Amniotic stem cell (primary cell): ENCODE measurements at places on chromosomes 7 and 10.

DNA sequence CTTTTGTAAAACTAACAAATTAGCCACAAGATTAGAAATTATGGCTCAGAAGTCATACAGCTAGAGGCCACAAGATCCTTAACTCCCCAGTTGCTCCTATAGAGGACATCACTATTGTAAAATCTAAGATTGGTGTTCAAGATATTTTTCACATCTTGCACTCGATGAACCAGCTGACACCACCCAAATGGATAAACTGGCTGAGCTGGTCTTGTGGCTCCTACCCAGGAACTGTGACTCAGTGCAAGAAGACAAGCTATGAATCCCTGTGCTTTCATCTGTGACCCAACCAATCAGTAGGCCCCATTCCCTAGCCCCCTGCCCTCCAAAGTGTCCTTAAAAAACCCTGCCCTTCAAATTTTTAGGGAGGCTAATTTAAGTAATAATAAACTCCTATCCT is 27.9 kb upstream of the R3HCC1L start:
- no peak for DNase-seq

GRCh38 chr10:48215486-48216203 is 58.9 kb downstream of the FRMPD2 start:
- no peak for DNase-seq

GRCh38 chr7:128398841-128399135 is 11.0 kb downstream of the IMPDH1 start:
- DNase-seq: no peak

GRCh38 chr10:125003146-125003900 is 61.4 kb downstream of the ZRANB1 start:
- no peak for DNase-seq

DNA sequence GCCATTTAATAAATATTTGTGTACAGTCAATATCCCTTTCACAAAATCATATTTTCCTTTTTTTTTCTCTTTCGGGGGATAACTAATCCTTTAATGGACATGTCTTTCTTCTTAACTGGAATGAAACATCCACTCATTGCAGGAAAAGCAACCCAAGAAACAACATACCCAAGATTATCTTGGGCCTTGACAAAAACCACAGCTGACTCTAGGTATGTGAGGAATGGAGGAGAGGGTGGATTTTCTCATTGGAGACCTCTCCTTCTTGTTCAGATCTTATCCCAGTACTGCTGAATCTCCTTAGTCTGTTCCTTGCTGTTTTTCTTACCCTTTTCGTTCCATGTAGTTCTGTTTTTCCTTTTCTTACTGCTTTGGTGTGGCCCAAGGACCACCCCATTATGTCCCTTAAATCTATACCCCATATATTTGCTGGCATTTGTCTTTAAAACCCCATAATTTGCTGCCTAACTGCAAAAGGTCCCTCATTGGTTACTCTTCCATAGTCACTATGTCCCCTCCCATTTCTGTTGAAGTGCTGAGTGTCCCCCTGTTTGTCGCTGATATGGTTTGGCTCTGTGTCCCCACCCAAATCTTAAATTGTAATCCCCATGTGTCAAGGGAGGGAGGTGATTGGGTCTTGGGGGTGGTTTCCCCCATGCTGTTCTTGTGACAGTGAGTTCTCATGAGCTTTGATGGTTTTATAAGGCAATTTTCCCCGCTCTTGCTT is 6.8 kb upstream of the CDK6 start:
- no peak for DNase-seq

DNA sequence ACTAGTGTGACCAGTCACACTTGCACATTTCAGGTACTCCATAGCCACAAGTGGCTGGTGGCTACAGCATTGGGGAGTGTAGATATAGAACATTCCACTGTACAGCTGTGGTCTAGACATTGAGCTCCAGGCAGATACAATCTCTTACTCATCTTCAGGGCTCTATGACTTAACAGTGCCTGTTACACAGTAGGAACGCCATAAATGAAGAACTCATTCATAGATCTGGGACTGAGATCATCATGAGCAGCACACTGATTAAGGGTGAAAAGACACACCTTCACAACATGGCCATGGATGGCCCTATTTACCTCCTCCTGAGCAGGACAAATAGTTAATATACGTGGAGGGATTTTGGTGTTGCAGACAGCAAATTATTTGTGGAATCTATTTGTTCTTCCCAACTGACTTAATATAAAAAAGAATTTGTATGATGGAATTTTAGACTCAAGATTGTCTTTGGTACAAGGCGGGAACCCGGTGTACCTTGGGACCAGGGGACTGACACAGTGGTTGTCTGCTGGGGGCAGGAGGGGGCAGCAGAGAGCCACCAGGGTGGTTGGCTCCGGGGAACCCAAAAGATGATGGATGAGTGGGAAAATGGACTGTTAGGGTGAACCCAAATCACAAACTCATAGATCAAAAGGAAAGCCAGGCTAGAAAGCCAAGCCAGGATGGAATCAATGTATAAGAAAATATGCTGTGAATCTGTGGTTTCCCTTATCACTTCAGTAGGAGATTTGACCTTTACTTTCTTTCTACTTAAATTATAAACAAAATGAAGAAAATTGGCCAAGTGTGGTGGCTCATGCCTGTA is 24.3 kb upstream of the CPA2 start:
- DNase-seq: peak; percentile 8

GRCh38 chr10:95998255-95998784 is 45.1 kb upstream of the CCNJ start:
- no peak for DNase-seq

GRCh38 chr7:99876491-99876890 is 342 bp downstream of the OR2AE1 start:
- no peak for DNase-seq

GRCh38 chr7:158442260-158442659 is 145.4 kb downstream of the PTPRN2 start:
- DNase-seq: no peak

- no peak for DNase-seq
These were observed 79.8 kb upstream of the PDE1C start for GRCh38 chr7:32150039-32150438.

GRCh38 chr7:8105449-8106095 is 137.0 kb downstream of the GLCCI1 start:
- no peak for DNase-seq

DNA sequence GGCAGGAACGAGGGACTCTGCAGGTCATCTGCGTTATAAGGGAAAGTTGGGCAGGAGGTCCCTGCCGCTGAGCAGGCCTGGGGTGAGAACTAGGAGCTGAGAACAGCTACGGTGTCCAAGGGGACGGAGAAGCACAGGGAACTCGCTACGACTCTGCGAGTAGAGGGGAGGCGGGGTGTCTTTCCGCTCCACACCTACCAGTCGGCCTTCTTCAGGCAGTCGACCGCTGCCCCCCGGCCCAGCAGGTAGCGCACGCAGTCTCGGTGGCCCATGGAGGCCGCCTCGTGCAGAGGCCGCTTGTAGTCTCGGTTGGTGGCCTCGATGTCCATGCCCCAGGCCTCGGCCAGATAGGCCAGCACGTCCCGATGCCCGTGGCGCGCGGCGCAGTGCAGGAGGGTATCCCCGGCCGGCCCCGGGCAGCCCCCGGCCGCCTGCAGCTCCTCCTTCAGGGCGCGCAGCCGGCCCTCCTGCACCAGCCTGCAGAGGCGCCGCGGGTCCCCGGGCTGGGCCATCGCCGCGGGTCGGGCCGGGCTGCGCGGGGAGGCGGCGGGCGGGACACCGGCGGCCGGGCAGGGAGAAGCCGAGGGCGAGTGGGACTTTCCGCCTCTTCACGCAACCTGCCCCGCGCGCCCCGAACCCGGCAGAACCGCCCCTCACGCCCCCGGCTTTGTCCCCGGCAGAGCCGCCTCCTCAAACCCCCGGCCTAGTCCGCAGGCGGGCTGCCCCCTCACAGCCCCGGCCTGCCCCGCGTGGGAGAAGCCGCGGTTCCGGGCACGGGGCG is 660 bp downstream of the ANKRD16 start:
- DNase-seq: no peak

DNA sequence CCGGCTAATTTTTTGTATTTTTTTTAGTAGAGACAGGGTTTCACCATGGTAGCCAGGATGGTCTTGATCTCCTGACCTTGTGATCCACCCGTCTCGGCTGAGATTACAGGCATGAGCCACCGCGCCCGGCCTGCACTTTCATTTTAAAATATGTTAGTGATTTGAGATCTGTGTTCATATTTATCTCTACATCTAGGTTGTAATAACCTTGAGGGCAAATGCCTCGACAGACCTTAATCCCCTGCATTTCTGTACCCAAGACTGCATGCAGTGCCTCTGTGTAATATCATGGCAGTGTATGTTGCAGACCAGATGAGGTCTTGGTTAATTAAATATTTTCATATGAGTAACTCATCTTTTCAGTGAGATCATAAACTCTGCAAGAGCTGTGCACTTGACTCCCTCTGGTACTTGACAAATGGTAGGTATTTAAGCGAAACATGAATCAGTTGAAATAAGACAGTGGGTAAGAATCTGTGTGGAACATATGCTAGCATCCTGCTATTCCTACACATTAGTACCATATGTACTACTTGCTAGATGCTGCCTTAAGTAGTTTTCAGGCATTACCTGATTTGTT is 673.9 kb upstream of the ANKRD30A start:
- DNase-seq: no peak

- DNase-seq: no peak
These were observed 64.9 kb upstream of the ADCY1 start for GRCh38 chr7:45509222-45509621.

- no peak for DNase-seq
These were observed 116.0 kb upstream of the PDLIM1 start for GRCh38 chr10:95406651-95407280.

DNA sequence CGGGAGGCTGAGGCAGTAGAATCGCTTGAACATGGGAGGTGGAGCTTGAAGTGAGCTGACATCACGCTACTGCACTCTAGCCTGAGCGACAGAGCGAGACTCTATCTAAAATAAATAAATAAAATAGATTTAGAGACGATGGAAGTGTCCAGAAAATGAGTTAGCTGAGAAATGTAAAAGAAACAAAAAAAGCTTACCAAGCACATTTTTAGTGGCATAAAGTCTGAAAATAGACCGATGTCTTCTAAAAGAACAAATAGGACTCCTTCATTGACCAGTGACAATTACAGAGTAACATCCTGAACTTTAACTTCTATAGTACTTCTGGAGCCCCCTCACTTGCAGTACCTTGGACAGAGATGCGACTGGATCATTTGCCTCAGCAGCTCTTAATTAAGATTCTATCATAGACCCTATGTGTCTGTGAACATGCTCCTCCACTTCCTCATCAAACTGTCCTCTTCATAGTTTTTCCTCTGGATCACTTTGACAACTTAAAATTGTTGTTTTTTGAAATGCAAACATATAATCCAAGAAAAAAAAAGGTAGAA is 25.2 kb upstream of the SRPK2 start:
- no peak for DNase-seq

- DNase-seq: no peak
These were observed 81.8 kb upstream of the ANKRD1 start for GRCh38 chr10:91002656-91003055.

DNA sequence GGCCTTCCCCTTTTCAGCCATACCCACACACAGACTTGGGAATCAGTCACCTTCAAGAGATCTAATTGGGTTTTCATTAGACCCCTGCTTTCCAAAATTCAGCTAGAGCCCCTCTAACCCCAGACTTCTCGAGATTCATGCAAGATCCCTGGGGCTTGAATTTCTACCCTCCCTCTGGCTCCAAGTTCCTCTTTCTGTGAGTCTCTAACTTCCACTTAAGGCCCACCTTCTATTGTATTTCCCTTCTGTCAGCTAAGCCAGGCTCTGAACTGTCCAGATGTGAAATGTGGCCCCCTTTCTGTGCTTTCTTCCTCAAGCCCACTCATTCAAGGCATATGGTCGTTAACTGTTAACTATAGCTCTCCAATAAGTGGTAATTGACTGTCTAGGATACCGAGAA is 132.2 kb downstream of the ZNF365 start:
- DNase-seq: no peak

DNA sequence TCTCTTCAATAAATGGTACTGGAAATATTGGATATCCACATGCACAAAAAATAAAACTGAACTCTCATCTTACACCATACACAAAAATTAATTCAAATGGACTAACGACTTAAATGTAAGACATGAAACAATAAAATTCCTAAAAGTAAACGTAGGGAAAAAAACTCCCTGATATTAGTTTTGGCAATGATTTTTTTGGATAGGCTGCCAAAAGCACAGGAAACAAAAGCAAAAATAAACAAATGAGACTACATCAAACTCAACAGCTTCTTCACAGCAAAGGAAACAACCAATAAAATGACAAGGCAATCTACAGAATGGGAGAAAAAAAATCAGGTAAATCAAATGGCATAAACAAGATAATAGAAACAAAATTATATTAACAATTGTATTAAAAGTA is 65.7 kb downstream of the ORC5 start:
- no peak for DNase-seq

GRCh38 chr7:87766827-87767226 is 109.3 kb downstream of the SLC25A40 start:
- no peak for DNase-seq

DNA sequence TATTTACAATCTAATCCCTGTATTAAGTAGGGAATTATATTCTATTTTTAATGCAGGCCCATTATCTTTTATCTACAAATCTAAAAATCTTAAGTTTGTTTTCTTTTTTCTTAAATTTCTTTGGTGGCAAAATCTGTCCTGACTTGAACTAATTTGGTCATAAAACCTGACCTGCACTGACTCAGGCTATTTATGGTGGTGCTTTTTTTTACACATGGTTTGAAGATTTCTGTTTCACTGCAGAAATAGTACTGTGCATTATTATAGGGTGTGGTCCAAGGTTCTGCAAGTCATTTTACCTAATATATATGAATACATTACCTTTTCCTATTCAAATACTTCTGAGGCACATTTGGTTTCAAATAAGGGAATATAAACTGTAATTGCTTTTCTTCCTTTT is 137.0 kb downstream of the CD36 start:
- DNase-seq: no peak

DNA sequence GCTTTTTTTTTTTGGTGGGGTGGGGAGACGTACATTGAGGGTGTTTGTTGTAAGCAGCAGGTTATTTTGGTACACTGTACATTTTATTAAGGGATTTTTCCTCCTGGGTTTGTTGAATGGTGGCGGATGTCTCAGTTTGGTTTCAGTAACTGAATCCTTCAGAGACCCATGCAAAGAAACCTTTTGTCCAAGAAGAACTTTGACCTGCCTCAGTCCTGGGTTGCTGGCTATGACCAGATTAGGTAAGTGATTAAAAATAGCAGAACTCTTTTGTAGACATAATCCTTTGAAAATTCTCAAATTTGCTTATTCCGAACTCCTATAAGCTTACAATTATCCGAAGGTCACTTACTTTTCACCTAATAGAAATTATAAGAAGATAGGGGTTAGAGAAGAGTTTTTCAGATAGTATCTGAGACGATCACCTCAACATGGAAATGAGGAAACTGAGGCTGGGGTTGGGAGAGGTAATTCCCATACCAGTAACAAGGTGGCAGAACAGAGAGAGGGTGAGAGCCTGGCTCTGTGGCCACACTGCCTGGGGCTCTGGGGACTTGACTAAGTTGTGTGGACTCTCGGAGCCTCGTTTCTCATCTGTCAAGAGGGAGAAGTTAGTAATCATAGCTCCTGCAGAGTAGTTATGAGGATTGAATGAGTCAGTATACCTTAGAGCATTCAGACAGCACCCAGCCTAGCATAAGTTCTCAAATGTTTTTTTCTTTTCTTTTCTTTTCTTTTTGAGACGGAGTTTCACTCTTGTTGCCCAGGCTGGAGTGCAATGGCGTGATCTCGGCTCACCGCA is 87.4 kb downstream of the CCNY start:
- peak; percentile 17 for DNase-seq

GRCh38 chr7:97601931-97602457 is 129.9 kb upstream of the TAC1 start:
- DNase-seq: no peak

GRCh38 chr7:120733835-120734234 is 124.1 kb downstream of the TSPAN12 start:
- DNase-seq: no peak
